ENCODE measurements at places on chromosomes 13 and 19.

GRCh38 chr19:56538761-56539263 lies at the start of gene ZFP28:
Gene ZFP28, plus strand, starts transcription at chr19:56538948. Its CDS starts 71 bp downstream, at chr19:56539019.
- DNase-seq, result peak; percentile 85

DNA sequence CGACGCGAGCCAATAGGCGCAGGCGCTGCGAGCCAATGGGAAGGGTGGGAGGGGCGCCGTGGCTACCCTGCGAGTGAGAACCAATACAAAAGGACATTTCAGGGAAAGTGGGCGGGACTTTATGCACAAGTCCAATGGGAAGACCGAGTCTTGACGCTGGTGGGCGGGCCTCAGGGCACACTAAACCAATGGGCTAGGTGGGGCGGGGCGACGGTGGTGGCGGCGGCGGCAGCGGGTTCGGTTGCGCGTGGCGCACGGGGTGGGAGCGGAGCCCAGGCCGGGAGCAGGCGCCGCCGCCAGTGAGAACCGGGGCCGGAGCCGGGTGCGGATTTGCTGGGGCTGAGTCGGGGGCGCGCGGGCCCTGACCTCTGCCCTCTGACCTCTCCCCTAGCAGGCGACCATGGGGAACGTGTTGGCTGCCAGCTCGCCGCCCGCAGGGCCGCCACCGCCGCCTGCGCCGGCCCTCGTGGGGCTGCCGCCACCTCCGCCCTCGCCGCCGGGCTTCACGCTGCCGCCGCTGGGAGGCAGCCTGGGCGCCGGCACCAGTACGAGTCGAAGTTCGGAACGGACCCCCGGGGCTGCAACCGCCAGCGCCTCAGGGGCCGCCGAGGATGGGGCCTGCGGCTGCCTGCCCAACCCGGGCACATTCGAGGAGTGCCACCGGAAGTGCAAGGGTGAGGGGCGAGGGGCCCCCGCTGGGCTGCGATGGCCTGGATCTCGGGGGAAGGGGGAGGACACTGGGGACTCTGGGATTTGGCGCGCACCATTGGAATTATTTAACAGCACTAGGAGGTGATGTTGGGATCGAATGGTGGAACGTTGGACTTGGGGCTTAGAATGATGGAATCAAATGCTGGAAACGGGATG lies at the start of gene TOMM40:
Gene TOMM40 (plus strand): TSS at position 239 of the 867 bp plus-strand sequence. CDS start 162 bp downstream, at position 401.
- DNase-seq, result peak; percentile 100

- DNase-seq, result no peak
Measured at GRCh38 chr19:4060621-4061177, 6.0 kb downstream of the ZBTB7A start.

- DNase-seq, result no peak
Measured at GRCh38 chr13:41457589-41458186, 338 bp downstream of the RGCC start.

- peak; percentile 16 for DNase-seq
Measured at GRCh38 chr19:31096062-31096830, 253.0 kb downstream of the TSHZ3 start.

DNA sequence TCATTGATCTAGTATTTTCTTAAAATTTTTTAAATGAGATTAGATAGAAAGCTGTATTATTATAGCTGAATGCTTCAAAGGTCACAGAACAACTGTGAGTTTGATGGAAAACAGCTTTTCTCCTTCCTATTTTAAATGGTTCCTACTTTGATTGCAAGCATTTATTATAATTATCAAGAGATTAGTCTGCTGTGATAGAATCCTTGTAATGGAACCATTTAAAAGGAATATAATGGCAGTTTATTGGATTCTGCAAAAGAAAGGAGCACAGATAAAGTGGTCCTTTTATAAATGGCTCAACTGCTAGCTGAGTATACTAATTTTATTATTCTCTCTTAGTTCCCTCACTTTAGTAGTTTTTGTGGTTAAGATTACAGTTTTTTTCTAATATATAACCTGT lies 87.0 kb downstream of the MAB21L1 start:
- no peak for DNase-seq

- DNase-seq, result no peak
Measured at GRCh38 chr13:99124794-99125316, 75.8 kb upstream of the UBAC2 start.
